ENCODE measurements at places on chromosomes 7 and 10.
A peak's percentile ranks its signal among the peaks of the same experiment; 100 is the strongest.

GRCh38 chr10:124205432-124205831 is 112.0 kb upstream of the CHST15 start:
- no peak for DNase-seq

DNA sequence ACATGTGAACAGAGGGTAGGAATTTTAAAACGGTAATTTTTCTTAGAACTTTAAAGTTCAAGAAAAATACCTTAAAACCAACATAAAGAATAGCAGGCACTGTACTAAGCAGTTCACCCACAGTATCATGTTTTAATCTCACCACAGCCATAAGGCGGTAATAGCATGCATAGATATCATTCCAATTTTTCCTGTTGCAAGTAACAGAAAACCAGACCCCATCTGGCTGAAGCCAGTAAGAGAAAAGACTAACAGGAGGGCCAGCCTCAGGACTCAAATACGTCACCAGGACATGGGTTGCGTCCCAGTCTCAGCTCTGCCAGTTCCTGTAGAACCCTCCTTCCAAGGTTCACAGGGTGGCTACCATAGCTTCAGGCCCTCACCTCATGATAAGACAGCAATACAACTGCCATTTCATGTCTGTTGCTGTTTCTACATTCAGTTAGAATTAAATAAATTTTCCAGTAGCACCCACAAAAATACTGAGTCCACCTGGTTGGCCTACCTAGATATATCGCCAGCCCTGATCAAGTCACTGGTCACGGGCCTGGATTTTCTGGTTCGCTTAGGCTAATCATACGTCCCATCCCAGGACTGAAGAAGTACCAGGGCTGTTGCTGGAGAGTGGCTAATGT is 2.0 kb upstream of the RNF32 start:
- peak; percentile 51 for DNase-seq

- no peak for DNase-seq
Observed at GRCh38 chr7:42946627-42946950, 14.4 kb downstream of the MRPL32 start.

GRCh38 chr10:126481181-126481580 is 92.9 kb upstream of the ADAM12 start:
- no peak for DNase-seq

- no peak for DNase-seq
Observed at GRCh38 chr7:80249619-80250295, 115.1 kb downstream of the GNAI1 start.

GRCh38 chr7:22667562-22668239 is 59.3 kb upstream of the IL6 start:
- DNase-seq: no peak

DNA sequence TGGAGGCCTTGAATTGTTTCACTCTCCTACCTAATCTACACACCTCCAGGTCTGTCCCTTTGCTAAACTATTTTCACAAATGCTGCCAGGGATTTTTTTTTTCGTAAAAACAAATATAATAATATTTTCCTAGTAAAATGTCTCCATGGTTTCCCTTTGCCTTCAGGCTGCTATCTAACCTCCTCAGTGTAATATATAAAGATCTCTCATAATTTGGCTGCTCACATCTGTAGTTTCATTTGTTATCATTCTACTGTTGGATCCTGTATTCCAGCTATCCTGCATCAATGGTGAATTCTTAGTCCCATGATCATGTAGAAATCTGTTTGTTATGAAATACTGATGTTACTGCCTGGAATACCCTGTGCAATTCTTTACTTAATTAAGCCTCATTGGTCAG is 211.9 kb upstream of the CHRM2 start:
- no peak for DNase-seq

GRCh38 chr10:70228491-70228890 is 4.7 kb downstream of the PPA1 start:
- no peak for DNase-seq

DNA sequence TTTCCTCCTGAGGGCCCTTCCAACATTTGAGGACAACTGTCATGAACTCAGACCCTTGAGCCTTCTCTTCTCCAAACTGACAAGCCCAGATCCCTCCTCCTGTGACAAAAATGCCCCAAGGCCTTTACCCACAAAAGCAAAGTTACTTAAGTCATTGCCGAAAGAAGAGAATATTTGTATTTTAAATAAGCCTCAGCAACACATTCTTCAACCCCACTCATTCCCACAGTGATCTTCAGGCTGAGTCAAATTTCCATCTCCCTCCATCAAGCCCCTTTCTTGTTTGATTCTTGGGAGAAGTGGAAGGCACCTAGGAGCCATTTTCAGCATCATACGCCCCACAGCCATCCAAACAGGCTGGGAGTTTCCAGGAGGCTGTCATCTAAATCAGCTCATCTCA is 150.8 kb upstream of the PDE1C start:
- DNase-seq: no peak

DNA sequence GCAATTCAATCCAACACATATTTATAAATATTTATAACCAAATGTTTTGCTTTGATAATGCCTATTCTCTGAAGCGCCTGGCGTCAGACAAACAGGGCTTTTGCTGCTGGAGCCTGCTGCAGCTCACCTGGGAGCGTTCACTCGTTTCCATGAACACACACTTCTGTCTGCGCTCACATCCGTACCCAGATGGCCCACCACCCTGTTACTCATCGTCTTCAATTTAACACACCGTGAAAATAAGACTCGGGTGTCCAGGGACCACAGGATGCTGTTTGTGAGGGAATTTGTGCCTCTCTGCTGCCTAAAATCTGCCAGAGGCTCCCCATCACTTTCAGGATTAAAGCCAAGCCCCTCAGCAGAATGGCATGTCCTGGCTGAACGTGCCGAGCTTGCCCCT is 74.1 kb downstream of the SLIT1 start:
- no peak for DNase-seq

GRCh38 chr10:31867646-31868045 is 61.0 kb downstream of the ARHGAP12 start:
- DNase-seq: no peak

DNA sequence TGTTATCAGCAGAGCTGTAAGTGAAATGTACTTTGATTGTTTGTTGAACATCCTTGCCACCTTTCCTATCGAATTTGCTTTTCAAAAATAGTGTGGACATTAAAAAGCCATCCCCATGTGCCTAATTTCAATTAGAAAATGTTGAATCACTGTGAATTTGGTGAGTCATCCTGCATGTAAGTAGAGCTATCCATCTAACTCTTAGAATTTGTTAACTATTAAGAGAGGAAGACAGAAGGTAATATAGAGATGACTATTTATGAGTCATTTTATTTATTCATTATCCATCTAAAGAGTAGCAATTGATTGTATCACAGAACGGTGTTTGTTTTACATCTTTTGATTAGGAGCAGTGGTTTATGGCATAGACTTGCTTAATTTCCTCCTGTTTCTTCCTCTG is 154.7 kb downstream of the MGMT start:
- DNase-seq: no peak

DNA sequence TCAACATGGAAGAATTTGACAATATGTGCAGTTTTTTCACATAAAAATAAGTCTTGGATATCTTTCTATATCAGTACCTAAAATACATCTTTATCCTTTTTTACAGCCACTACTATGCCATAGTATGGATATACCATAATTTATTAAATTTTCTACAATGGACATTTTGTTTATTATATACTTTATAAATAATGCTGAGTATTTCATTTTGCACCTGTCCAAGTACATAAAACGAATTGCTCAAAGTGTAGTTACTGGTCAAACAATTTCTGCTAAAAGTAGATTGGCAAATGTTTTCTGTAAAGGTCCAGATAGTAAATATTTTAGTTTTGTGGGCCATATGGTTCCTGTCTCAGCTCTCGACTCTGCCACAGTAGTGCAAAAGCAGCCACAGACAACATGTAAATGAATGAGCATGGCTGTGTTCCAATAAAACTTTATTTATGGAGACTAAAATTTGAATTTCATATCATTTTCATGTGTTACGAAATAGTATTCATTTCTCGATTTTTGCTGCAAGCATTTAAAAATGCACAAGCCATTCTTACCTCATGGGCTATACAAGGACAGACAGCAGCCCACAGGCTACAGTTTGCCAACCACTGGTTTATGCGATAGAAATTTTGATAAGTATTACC is 96.9 kb upstream of the STEAP1B start:
- no peak for DNase-seq

GRCh38 chr10:108904163-108904838 is 1019.0 kb downstream of the XPNPEP1 start:
- no peak for DNase-seq

DNA sequence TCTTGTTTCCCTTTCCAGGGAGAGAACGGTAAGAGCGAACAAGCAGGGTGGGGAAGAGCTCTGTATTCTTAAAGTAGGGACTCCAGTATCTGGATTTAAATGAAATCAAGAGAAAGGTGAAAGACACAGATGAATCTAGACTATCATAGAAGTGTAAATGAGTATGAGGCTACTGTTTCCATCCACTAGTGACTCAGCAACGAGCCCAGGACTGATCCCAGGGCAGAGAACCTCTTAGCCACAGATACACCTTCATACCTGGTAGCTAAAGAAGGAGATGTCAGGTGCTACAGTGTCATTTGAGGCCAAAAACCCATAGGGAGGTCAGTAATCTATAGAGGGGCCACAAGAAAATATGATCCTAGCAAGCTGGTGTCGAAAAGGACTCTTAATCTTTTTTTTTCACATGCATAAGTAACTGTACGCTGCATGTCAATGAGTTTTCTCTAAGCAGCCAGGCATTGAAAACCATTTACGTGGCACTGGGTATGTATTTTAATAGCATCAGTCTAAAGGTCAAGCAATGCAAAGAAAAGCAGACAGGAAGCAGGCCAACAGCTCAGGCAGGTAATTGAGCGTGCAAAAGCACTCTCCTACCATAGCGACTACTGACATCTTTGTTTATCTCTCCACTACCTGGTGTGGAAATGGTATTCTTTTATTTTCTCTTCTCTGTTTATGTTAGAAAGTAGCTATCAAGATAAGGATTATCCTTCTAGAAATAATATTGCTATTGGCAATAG is 91.5 kb upstream of the EGR2 start:
- no peak for DNase-seq

- DNase-seq: no peak
Observed at GRCh38 chr10:62413652-62414051, 39.5 kb downstream of the ZNF365 start.

DNA sequence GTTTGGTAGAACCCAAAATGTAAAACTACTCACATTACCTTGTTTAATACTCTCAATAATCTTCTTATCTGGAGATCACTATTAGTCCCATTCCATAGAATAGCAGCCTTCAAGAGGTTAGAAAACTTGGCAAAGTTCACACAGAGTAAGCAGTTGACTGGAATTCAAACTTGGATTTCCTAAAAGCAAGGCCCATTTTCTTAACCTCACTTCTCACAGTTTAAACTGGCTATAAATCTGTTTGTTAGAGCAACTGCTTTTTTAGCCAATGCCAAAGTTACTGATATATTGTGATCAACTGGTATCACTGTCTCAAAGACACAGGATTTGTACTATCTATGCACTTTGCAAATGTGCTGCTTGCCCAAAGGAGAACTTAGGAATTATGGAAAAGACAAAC is 230.2 kb downstream of the THSD7A start:
- DNase-seq: no peak

GRCh38 chr7:16203065-16203464 is 218.3 kb downstream of the CRPPA start:
- DNase-seq: no peak

DNA sequence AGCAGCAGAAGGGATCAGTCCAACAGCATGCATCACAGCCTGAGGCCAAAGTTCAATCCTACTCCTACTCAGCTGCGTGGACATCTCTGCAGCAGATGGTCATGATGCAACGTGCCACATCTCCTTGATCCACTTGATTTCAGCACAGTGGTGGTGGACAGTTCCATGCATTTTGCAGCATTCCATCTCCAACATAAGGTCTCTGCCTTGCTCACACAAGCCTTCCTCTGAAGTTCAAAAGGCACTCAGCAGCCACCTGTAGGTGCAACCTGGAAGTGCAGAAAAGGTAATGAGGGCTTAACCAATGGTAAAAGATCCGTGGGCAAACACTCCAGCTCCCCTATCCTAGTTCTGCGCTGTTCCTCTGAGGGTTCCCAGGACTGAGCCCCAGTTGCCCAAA is 57.5 kb upstream of the CHCHD3 start:
- no peak for DNase-seq

- no peak for DNase-seq
Observed at GRCh38 chr10:18140149-18140956, at the start of gene CACNB2. Gene CACNB2, plus strand, starts transcription at chr10:18140424.

DNA sequence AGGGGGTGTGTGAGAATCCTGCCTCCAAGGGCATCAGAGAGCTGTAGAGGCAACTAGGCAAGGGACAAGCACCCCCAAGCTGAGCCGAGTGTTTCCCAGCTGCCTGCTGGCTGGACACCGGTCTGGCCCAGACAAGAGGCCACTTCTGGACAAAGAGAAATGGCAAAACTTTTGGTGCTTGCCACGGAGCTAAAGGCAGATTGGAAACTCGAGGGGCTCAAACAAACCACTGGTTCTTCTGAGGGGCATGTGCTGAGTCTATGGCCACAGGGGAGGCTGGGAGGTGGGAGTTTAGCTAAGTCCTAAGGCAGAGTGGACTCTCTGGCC is 66.5 kb upstream of the INPP5A start:
- DNase-seq: no peak

- no peak for DNase-seq
Observed at GRCh38 chr10:70300908-70301597, 17.2 kb upstream of the NPFFR1 start.

DNA sequence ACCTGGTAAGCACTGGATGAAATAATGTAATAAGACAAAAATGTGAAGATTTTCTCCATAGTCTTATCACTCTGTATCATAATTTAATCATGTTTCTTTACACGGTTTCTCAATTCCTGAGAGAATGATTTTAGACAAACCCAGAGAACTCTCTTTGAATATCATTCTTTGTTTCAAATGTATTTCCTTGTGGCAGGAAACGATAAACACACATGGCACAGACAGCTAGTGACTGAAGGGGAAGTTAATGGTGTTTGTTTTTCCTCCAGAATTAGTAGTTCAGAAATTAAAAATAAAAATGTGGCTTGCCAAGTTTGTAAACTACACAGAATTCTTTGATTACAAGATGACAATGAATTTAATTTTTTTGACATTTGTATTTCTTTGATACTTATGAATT is 163.7 kb upstream of the PRPS1L1 start:
- no peak for DNase-seq

DNA sequence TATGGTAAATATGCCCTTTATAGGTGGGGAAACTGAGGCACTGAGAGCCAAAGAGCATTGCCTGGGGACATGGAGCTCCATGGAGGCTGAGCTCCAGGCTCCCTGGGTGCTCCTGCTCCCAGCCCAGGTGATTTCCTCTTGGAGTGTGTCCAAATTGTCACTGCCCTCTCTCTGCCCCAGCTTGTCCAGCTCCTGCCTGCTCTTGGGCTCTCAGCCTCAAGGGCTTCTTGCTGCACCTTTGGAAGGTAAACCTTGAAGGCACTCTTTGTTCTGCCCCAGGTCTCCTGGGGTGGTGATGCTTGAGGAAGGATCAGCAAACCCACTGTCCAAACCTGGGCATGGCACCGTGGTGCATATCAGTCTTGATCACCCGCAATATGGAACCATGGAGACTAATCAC is 166.1 kb downstream of the RPS24 start:
- DNase-seq: no peak
